IgD-negative memory B cell (primary cell): ENCODE measurements at places on chromosomes 4 and X. TPM values are rescaled to one million over a fixed set of nuclear protein-coding genes. Genes with fewer than 3 reads are reported as not detected.

Gene SMARCA1
- polyA plus RNA-seq: not detected

Gene HPGDS
- not detected for polyA plus RNA-seq

Gene FRAS1
- polyA plus RNA-seq: not detected

Gene STOX2
- polyA plus RNA-seq: not detected

Gene PLP2
- 292 TPM for polyA plus RNA-seq

Gene DGAT2L6
- polyA plus RNA-seq: not detected

Gene SOWAHD
- 36.1 TPM for polyA plus RNA-seq

Gene PLK4
- 1.6 TPM for polyA plus RNA-seq

Gene TIGD2
- polyA plus RNA-seq: 5.0 TPM

Gene LGI2
- polyA plus RNA-seq: not detected

Gene NUDT11
- 0.20 TPM for polyA plus RNA-seq

Gene FABP2
- polyA plus RNA-seq: not detected

Gene ACOX3
- 13.1 TPM for polyA plus RNA-seq

Gene ATP2B3
- not detected for polyA plus RNA-seq

Gene SYP
- polyA plus RNA-seq: 1.1 TPM

Gene TRPC5OS
- polyA plus RNA-seq: not detected

Gene CDX4
- not detected for polyA plus RNA-seq

Gene TSC22D3
- 1,475 TPM for polyA plus RNA-seq

Gene CYBB
- 122 TPM for polyA plus RNA-seq

Gene SLC39A8
- 4.3 TPM for polyA plus RNA-seq

Gene SLC9B1
- polyA plus RNA-seq: 0.93 TPM

Gene UCP1
- polyA plus RNA-seq: not detected

Gene RHOXF2B
- not detected for polyA plus RNA-seq

Gene BRS3
- polyA plus RNA-seq: not detected

Gene MAGEA8
- not detected for polyA plus RNA-seq

Gene IL2
- polyA plus RNA-seq: not detected

Gene WNK3
- polyA plus RNA-seq: 1.2 TPM
